CD14-positive monocyte (primary cell): ENCODE measurements at places on chromosomes 4 and X.

- no peak for DNase-seq
These were observed 25.8 kb downstream of the ARSD start for GRCh38 chrX:2903366-2903765.

DNA sequence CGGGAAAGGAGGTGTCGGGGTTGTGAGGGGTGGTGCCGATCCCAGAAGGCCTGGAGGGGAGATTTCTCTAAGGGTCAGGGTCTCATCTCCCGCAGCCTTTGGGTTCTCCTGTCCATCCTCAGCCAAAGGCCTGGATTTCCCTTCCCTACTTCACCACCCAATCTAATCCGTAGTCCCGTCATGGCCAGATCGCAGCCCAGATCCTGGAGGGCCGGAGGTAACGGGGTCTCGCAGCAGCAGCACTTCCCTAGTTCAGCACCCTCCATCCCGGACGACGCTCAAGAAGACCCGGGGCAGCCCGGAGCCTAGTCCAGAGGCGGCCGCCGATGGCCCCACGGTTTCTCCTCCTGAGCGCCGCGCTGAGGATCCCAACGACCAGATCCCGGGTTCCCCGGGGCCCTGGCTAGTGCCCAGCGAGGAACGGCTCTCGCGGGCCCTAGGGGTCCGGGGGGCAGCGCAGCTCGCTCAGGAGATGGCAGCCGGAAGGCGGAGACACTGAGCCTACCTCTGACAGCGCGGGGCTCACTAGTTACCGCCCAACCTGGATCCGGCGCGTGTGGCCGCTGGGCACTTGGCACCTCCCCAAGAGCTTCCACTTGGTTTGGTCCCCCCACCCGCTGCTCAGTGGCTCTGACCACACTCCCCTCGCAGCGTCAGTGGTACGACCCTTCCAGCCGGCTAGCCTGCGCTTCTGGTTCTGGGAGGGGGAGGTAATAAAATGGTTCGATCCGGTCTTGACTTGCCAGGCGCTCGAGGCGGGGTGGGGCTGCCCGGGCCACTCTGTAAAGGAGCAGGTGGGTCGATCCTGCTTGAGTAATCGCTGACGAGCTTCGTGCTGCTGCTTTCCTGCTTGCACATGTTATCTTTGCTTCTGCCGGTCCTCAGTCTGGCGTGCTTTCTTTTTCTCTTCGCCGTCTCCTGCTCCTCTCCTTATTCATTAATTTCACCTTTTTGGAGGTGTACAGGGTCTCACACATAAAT lies 3.6 kb downstream of the MAGIX start:
- DNase-seq = peak; percentile 85

- DNase-seq = peak; percentile 42
These were observed 18.4 kb upstream of the NSUN7 start for GRCh38 chr4:40731361-40731760.

DNA sequence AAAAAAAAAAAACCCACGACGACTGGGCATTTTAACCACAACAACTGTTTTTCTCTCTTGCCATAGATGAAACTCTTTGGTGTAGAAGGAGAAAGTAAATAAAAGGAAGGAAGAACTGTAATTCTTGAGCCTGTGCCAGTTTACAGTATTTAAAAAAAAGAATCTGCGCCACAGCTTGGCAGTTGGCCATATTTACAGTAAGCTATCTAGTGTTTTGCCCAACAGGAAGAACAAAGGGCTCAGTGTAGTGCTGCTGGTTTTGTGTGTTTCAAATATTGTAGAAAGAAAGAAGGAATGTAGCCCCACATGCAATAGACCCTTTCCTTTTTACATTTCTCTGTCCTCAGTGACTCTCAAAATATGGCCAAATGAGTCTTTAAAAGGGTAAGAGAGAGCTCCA lies 66.1 kb downstream of the NR3C2 start:
- peak; percentile 26 for DNase-seq

DNA sequence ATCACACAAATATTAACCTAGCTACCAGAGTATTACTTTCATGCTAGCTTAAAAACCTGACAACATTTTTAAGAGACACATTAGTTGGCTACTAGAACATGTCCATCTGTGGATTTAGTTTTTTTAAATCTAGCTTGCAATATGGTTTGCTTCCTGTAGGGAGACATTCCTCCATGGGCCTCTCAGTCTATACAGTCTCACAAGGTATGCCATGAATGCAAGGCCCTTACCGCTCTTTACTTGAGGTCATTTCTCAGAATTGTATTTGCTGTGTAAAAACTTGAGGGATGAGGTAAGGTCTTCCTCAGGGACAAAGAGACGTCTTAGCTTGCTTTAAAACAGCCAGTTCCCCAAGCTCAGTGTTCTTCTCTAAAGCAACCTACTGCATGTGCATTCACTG lies 26.9 kb downstream of the UBA6 start:
- DNase-seq = no peak

GRCh38 chr4:114021451-114021850 lies 42.0 kb upstream of the ARSJ start:
- no peak for DNase-seq

DNA sequence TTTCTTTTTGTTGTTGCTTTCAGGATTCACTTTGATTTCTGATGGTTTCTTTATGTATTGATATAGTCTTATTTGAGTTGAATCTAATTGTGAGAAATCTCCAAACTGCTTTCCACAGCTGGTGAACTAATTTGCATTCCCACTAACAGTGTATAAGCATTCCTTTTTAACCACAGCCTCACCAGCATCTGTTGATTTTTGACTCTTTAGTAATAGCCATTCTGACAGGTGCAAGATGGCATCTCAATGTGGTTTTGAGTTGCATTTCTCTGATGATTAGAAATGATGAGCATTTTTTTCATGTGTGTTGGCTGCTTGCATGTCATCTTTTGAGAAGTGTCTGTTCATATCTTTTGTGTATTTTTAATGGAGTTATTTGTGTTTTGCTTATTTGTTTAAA lies 1023.1 kb downstream of the SH3BGRL start:
- no peak for DNase-seq
